IPS DF 19.7 (cell line): ENCODE measurements at places on chromosomes 11 and 22.

DNA sequence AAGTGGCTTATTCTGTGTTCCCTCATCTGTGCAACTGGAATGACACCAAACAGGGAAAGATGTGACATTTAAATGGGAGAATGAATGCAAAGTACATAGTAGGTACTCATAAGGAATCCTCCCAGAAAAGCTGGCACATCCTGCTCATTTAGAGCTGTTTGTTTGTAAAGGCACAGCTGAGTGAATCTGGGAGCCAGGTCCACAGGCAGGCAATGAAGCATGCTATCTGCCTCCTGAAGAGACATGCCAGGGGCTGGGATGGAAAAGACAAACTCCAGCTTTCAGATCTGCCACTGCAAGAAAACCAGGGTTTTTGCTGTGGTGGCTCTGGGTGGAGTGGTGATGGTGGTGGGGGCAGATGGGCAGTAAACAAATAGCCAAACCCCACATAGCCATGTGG, 150.1 kb downstream of the TENM4 start:
- no peak for DNase-seq

DNA sequence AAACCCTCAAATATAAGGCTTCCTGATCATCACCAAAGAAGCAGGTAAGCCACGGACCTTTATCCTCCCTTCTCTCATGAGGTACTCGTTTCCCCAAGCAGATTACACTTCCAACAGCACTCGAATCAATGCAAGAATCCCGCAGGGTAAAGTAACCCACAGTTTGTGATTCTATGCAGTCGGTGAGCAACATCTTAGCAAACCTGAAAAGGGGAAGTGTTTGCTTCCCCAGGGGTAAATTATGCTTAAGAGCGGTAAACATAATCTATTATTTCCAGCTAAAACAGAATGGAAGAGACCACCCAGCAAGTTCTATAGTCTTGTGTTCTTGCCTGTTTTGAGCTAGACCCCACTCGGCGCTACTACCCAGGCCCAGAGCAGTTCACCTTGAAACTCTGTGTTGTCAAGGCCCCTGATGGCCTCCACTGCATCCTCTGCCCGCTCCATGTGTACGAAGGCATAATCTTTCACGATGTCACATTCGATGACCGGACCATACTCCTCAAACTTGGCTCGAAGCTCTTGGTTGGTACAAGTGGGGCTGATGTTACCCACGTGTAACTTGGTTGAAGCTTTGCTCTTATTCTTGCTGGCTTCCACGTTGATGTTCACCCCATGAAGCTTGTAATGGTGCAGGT, 1.3 kb downstream of the RBM4B start:
- no peak for DNase-seq

GRCh38 chr11:36594316-36594989, at the start of gene IFTAP:
IFTAP (plus strand) TSS chr11:36594502; CDS start chr11:36610104, 15,602 bp downstream.
- DNase-seq: peak; percentile 94

DNA sequence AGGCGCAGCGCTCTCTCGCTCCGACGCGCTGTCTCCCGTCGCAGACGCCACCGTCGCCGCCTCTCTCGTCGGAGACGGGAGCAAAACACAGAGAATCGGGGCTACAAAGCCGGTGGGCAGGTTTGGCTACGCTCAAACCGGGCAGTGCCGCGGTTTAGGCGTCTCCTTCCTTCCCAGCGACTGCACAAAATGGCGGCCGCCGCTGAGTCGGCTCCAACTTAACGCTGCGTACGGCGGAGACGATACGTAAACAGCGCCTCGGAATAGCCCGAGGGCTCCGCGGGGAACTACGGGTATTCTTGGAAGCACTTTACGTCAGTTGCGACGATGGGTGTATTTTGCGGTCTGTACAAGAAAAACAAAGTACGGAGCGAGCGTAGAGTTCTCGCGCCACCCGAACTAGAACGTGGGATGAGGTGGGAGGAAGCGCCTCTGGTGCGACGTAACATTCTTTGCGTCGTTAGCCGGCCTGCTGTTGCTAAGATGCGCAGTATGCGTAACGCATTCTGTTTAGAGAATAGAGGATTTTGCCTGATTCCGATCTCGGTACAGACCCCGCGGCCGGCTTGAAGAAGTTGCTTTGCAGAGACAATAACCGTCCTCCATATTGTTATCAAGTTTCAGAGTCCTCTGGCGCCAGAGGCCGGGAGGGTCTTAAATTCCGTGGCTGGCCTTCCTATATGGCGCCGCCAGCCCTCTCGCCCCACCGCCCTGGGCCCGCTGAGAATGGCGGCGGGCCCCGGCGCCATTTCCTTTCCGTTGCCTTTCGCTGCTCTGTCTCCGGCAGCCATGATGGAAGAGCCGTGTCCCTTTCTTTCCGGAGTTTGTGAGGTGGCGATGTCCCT, at the start of gene DDX17:
Gene DDX17, minus strand, starts transcription at position 194 of the 845 bp plus-strand sequence.
- peak; percentile 91 for DNase-seq

DNA sequence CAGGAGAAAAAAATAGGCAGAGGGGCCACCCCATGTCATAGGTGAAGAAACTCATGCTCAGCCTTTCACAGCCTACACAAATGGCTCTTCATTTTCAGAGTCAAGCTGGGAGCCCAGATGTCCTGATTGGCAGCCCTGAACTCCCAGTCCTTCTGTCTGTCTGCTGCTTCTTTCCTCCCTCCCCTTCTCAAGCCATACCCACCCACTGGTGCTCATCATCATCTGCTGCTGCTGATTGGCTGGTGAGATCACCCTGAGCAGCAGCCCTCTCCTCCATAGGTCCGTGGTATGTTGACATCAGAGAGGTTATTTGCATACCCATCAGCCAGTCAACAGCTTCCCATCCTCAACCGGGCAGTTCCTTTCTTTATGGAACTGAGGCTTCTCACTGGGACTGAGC, 46.1 kb upstream of the PRDM11 start:
- DNase-seq: no peak

- DNase-seq: no peak
Measured at GRCh38 chr22:45823336-45823735, 151.7 kb downstream of the ATXN10 start.

DNA sequence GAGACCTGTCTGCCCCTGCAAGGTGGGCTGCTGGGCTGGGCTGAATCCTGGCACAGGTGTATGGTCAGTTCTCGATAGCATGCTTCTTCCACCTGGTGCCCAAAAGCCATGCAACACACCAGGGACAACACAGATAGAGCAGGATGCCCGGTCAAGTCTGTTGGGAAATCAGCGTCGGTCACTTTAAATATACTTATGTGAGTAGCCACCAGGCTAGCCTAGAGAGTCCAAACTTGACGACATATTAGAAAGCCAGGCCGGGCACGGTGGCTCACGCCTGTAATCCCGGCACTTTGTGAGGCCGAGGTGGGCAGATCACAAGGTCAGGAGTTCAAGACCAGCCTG, 8.9 kb downstream of the C1QTNF6 start:
- no peak for DNase-seq

- DNase-seq: no peak
Measured at GRCh38 chr11:123164732-123165450, 30.2 kb downstream of the CLMP start.
